ENCODE measurements at places on chromosomes 11 and 22. TPM values are rescaled to one million over a fixed set of nuclear protein-coding genes. Genes with fewer than 3 reads are reported as not detected.

DNA sequence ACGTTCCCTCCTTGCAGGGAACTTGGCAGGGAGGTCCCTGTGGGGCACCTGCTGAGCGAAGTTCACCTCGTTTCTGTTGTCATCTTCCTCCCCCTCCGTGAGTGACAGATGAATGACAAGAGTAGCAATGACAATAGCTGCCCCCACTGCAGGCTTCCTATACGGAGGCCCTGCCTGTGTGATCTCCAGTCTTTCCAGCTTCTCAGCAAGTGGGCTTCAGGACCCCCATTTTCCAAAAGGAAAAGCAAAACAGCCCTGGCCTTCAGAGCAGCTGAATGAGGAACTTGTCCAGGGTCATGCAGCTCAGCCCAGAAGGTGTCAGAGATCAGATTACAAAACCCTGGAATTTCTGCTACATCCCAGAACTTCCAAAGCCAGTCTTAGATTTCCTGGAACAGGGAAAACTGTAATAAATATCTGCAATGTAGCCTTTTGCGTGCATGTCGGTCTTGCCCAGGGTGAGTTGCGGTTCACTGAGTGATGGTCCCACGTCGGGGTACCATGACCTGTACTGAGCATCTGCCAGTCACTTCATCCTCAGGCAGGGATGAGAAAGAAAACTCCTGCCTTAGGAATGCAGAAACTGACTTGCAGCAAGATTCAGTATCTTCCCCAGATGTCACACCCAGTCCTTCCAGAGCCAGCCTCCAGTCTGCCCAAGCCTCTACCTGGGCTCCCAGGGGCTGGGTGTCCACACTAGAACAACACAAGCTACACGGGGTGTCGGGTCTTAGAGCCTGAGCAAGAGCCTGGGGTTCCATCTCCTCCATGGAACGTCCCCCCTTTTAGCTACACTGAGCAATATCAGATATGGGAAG lies 1457.0 kb downstream of the BRD1 start:
- no peak for ATAC-seq

TIGD3 gene
- not detected for total RNA-seq

GRCh38 chr22:45776313-45776585 lies 104.6 kb downstream of the ATXN10 start:
- no peak for ATAC-seq

GRCh38 chr11:7936615-7937014 lies 4.9 kb downstream of the OR10A3 start:
- no peak for ATAC-seq

BAIAP2L2 gene
- total RNA-seq = 0.58 TPM

MCAM gene
- total RNA-seq = 1,219 TPM

KRTAP5-1 gene
- total RNA-seq = not detected

- no peak for ATAC-seq
Measured at GRCh38 chr11:65102142-65103095, 6.4 kb downstream of the VPS51 start.

CBLIF gene
- total RNA-seq = not detected

- no peak for ATAC-seq
Measured at GRCh38 chr11:37948258-37948657, 1350.2 kb upstream of the RAG2 start.

OR56A1 gene
- 0.23 TPM for total RNA-seq

DNA sequence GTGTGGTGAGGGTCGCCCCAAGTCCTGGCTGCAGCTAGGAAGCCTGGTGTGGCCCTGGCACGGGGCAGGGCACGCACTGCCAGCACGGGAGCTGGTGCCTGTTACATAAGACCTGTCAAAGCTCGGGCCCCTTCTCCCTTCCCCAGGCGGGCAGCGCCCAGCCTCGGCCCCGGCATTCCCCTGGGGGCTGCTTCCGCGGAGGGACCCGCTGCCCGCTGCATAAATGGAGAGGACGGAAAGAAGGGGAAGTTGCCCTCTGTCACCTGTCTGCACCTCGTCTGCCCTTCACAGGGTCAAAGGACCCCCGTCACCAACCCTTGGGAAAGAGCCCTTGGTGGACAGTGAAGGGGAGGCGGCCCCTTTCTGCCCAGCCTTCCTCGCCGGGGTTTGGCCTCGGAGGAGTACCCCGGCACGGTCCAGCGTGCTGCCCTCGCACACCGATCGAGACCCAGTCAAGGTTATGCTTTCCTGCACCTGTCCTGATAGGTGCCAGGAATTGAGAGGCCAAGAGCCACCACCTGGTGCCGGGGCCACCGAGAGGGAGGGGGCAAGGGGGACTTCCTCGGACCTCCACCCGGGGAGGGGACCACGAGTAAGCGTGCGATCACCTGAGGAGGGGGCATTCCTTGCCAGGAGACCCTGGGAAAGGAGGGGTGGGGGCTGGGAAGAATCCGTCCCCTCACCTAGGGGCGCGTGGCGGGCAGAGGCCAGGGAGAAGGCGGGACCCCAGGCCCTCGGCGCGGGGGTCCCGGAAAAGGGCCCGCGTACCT lies 16.8 kb upstream of the MFRP start:
- no peak for ATAC-seq

- ATAC-seq = no peak
Measured at GRCh38 chr22:30159561-30160353, 79.5 kb downstream of the HORMAD2 start.

GRM5 gene
- total RNA-seq = not detected

MS4A4E gene
- 8.2 TPM for total RNA-seq

- ATAC-seq = peak; percentile 29
Measured at GRCh38 chr11:101862391-101863233, 52.2 kb upstream of the CEP126 start.

SPTY2D1 gene
- 27.9 TPM for total RNA-seq

OR51A2 gene
- total RNA-seq = not detected

DNA sequence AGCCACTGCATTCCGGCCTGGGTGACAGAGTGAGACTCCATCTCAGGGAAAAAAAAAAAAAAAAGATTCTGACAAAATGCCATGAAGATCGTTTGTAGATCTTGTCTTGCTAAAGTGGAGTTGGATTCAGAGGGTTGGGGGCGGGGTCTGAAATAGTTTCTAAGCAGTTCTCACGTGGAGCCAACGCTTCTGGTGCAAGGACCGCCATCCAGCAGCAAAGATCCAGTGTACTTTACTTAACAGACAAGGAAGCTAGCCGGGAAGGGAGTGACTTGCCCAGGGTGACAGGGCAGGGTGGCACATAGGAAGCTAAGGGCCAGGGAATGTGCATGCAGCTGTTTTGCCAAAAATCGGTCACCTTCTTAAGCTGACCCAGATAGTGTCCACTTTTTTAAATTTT lies 27.4 kb downstream of the APOL1 start:
- peak; percentile 5 for ATAC-seq

DNA sequence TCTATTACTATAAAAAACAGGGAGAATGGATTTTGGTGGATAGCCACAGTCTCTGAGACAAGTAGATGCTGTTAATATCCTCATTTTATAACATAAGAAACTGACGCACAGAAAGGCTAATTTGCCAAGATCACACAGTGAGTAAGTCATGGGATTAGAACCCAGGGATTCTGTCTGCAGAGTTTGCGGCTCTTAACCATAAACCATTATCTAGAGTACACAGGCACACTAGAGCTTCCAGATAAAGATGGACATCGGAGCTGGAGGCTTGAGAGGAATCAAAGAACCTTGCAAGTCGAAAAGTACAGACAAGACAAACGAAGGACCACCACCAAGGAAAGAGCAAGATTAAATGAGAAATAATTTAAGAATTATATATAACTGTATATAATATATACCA lies 11.3 kb downstream of the LGALS12 start:
- ATAC-seq = no peak

OR51B2 gene
- not detected for total RNA-seq

DNA sequence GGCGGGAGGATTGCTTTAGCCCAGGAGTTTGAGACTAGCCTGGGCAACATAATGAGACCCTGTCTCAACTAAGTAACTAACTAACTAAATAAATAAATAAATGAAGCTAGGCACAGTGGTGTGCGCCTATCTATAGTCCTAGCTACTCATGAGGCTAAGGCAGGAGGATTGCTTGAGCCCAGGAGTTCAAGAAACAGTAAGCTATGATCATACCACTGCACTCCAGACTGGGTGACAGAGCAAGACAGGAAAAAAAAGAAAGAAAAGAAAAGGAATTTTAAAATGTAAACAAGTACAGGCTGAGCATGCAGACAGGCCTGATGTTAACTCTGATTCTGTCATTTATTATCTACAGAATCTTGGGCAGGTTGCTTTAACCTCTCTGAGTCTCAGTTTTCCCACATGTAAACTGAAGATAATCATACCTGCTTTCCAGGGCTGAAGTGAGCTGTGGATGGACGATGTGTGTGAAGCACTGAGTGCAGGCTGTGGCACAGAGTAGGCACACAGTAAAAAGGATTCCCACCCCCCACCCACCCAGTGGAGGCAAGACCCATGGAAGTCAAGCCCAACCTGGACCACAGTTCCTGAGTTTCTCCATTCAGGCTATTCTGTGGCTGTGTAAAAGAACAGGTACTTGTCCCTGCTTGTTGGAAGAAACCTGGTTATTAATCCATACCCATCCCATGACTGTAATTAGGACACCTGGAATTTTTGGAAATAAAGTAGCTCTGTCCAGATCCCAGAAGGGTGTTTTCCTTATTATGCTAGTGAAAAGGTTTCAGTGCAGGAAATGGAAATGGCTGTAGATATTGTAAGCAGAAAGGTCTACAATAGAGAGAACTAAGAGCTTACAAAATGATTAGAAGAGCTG lies 18.7 kb upstream of the SCUBE2 start:
- ATAC-seq = no peak

RHBDD3 gene
- total RNA-seq = 27.7 TPM

DNA sequence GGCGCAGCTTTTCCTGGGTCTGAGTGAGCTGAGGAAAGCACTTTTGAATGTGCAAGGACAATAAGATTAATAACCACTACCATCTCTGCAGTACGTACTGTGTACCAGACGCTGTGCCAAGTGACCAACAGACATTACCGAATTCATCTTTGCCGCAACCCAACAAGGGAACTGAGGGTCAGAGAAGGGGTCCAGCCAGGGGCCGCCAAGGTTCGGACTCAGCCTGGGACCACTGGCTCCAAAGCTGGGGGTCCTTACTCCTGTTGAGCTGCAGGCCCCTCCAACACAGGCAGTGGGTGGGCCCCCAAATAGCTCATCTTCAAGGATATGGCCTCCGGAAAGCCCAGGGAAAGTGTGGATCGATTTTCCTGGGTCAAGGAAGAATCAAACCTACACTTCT lies 55.0 kb upstream of the EMID1 start:
- no peak for ATAC-seq

DNA sequence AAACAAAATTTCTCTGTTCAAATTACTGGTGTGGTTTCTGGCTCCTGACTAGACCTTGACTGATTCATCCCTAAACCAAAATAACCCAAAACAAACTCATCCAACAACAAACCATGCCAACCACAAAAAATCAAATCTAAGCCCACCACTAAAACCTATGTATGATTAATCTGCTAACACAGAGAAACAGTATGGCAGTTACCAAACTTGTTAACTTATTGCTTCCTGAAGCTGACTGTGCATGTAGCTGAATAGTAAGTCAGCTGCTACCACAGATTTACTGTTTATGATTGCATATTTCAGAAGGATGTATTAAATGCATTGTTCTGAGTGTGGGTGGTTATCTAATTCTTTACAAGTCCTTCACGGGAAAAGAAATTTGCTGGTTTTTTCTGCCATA lies 231.1 kb downstream of the SWAP70 start:
- no peak for ATAC-seq

SCGB1C1 gene
- not detected for total RNA-seq

GRCh38 chr11:124746621-124747243 lies 5.3 kb downstream of the VSIG2 start:
- ATAC-seq = peak; percentile 73

DNA sequence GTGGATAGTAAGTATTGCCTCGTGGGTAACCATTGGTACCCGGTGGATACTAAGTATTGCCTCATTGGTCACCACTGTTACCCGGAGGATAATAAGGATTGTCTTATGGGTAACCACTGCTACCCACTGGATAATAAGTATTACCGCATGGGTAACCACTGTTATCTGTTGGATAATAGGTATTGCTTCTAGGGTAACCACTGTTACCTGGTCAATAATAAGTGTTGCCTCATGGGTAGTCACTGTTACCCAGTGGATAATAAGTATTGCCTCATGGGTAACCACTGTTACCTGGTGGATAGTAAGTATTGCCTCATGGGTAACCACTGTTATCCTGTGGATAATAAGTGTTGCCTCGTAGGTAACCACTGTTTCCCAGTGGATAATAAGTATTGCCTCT lies 22.6 kb upstream of the NXPE4 start:
- ATAC-seq = no peak

GRCh38 chr11:9132203-9132878 lies 40.9 kb upstream of the SCUBE2 start:
- no peak for ATAC-seq

SCUBE2 gene
- 3.0 TPM for total RNA-seq

GRCh38 chr22:50014053-50014501 lies 1.5 kb upstream of the IL17REL start:
- no peak for ATAC-seq

DNA sequence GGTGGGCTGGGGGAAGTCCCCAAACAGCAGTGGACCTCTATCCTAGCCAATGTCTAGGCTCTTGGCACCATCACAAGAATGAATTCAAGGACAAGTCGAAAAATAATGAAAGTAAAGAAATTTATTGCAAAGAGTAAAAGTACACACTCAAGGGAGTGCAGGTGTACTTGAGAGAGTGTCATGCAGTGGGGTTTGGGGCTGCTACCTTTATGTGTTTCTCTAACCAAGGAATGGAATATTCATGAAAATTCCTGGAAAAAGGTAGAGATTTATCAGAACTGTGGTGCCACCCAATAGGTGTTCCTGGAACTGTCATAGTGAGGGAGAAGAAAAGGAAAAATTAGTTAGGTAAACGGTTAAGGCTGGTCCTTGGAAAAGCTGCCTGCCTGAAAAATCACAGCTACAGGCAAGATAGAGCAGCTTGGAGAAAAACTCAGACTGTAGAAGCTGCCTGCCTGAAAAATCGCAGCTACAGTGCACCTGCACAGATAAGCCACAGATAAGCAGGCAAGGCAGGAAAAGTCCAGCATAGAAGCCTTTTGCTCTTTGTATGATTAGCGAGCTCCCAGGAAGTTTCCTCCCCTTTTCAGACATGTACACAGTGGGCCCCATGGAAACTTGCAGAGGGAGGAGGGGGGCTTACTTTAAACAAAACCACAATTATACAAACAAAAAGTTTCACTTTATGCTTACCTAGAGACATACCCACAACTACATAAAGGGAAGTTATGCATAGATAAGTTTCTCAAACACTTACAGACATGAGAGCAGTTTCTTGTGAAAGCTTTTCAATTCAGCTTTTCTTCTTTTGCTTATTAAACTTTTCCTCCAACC lies 71.4 kb upstream of the B3GNT6 start:
- ATAC-seq = no peak

GRCh38 chr11:131723088-131723487 lies 352.7 kb downstream of the NTM start:
- ATAC-seq = no peak

DNA sequence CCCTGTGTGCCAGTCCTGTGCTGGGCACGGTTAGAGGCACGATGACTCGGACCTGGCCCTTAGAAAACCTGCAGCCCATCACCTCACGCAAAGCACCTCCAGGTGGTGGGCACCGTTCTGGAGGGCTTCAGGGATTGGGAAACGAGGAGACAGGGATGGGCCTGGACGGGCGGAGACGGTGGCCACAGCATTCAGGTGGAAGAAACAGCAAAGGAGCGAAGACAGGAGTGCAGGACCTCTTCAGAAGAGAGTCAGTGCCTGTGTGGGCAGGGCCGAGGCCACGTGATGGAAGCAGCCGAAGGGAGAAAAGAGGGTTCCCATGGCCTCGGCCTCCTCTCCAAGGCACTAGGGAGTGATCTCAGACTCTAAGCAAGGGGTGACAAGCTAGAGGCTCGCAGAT lies 8.1 kb upstream of the SLC22A12 start:
- no peak for ATAC-seq

- ATAC-seq = no peak
Measured at GRCh38 chr11:72851726-72852125, 37.5 kb downstream of the ATG16L2 start.

GRCh38 chr11:94112206-94112953 lies 16.3 kb upstream of the PANX1 start:
- ATAC-seq = peak; percentile 70

Measured in gastroesophageal sphincter (tissue), 4 donors.